ENCODE measurements at places on chromosomes 6 and 20.

DNA sequence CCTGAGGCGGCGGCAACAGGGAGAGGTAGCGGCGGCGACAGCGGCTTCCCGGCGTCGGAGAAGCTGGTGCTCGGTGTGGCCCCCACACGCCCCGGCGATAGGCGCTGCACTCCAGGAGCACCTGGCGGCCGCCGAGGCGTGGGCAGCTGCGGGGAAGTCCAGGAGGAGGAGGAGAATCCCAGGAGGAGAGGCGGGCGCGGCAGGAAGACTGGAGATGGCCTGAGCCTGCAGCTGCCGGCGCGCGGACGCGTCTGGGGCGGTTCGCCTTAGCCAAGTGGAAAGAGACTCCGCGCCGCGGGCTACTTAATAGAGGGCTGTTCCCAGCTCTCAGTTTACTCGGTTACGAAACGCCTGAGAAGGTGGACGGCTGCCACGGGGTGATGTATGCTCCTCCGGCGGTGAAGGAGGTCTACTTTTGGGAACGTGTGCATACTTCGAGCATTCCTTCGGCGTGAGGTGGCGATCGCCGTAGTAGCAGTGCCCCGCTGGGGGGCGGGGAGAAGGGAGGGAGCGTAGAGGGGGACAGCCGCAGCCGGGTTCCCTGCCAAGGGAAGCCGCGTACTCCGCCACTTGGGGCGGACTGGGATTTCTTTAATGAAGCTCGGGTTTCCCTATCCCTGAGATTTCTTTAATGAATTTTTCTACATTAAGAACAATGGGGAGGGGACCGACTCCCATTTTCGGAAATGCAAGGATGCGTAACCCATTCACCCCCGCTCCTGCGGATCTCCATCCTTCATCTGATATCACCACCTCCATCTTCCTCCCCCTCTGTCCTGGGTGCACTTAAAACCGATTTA, at the start of gene COL12A1:
TSS of gene COL12A1 (minus strand) at position 278 of the 800 bp plus-strand sequence. CDS start 3,261 bp downstream, outside the sequence.
- DNase-seq: peak; percentile 75

DNA sequence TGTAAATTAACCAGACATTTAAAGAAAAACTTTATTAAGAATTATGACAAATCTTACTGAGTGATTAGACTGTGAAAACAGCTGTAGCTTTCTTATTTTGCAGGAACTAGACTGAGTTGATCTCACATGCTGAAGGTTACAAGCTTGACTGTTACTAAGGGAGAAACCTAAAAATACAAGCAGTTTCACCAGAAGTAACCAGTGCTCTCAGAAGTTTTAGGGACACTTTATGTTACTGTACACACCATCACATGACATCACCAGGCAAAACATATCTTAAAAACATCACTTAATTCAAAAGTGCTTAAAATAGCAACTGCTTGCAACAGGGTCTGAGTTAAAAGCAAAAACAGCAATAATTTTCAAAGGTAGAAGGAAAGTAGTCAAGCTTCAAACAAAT, 5.4 kb downstream of the FBXO30 start:
- no peak for DNase-seq

DNA sequence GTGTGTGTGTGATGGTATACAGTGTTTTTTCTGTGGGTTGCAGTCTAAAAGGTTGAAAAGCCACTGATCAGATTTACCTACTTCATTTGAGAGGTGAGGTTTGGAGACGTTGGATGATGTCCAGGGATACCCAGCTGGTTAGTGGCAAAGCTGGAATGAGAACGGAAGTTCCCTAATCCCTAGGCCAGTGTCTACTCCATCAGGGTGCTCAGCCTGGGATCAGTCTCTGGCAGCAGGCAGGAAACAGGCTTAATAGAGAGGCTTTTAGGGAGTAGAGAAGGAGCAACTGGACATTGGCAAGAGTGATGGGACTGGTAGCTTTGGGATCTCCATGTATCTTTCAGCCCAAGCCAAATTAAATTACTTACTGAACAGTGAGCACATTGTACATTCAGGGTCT, 80.7 kb downstream of the C6orf52 start:
- no peak for DNase-seq

DNA sequence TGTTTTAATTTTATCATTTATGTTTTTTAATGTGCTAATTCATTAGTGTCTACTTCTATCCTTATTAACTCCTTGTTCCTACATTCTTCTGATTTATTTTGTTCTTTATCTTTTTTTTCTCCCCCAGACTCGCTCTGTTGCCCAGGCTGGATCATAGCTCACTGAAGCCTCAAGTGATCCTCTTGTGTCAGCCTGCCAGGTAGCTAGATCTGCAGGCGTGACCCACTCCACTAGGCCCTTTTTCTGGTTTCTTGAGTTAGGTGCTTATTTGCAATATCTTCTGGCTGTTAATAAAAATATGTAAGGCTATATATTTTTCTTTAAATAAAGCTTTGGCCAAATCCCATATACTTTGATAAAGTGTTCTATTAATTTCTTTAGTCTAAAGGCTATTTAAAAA, 2.8 kb downstream of the TAF11 start:
- no peak for DNase-seq

DNA sequence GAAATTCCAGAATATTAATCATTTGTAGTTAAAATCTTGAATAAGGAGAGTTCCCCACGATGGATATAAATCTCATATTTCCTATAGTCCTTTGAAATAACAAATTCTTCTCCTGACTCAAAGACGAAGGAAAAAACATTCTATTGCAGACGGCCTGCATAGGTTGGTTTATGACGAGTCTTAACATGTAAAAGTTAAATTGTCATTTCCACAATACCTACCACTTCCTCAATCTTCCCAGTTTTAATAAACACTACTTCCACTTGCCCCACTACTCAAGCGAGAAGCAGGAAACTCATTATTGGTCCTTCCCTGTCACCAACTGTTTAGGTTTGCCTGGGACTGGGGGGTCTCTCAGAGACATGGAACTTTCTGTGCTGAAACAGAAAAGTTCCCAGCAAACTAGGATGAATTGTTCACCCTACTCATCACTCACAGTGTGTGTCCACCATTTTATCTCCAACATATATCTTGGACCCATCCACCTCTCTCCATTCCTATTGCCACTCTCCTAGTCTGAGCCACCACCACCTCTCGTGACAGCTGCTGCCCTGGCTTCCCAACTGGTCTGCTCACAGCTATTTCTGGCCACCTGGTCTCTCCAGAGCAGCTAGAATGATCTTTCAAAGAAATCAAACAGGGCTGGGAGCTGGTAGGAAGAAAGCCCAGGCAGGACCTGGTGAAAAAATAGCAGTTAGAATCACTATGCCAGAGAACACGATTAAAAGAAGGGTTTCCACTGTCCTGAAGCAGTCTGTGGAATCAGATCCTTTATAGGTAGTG, 15.1 kb upstream of the ZSCAN9 start:
- no peak for DNase-seq

DNA sequence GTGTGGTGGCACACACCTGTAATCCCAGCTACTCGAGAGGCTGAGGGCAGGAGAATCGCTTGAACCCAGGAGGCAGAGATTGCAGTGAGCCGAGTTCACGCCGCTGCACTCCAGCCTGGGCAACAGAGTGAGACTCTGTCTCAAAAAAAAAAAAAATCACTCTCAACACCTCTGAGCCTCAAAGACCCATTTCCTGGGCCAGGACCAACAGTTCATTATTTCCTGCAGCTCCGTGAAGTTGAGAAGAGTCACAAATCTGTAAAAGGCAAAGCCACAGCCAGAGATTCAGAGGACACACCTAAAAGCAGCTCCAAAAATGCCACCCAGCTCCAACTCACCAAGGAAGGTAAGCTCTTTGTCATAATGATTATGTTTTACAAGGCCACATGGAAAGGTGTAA, 15.2 kb upstream of the NOP56 start:
- DNase-seq: no peak

GRCh38 chr6:946546-946945, 253.6 kb upstream of the EXOC2 start:
- no peak for DNase-seq

GRCh38 chr6:133502441-133503335, 261.5 kb downstream of the EYA4 start:
- peak; percentile 39 for DNase-seq

DNA sequence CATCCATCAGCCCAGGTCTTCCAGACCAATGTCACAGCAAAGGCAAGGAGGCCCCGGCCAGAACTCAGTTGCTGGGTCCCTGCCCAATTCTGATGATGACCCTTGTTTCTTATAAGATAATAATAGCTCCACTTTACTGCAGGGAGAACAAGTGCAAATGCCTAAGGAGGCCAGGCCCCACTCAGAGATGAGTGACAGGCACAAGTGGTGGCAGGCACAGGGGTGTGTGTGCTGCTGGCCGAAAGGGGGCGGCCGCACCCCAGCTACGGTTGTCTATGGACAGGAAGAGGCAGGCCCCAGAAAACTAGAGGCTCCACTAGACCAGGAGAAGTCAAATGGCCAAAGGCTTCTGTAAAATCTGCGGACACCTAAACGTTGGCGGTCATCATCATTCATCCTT, 28.6 kb downstream of the GNAS-AS1 start:
- DNase-seq: no peak

- no peak for DNase-seq
Observed at GRCh38 chr6:89321131-89321970, 6.3 kb upstream of the GABRR2 start.

DNA sequence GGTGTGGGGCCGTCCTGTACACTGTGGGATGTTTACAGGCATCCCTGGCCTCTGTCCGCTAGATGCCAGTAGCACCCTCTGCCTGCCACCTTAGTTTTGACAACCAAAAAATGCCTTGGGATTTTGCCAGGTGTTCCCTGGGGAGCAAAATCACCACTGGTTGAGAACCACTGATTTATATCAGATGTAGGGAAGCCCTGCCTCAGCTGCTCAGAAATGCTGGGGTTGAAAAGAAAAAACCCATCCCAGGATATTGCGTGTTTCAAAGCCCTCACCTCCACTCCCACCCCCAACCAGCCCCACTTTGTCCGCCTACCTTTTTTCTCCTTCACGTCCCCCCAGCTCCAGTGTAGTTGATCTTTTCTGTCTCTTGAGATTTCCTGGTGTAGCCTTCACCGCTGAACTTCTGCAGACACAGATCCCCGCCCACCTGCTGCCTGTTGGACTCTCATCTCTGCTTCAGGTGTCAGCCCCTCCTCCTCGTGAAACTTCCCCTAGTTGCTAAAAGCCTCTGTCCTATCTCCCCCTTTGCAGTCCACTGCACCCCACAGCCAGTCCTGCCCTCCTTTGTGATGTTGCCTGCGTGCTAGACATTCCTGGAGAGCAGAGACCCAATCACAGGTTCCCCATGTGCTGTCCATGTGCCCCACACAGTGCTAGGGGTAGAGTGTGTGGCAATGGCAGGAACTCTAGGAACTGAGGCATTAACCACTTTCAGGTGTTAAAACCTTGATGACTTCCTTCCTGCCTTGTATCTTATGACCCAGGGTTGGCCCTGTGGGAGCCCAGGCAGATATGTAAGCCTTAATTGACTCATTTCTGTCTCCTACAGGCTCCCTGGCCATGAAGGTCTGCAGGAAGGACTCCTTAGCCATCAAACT, 98.9 kb downstream of the TBC1D7 start:
- no peak for DNase-seq

- no peak for DNase-seq
Observed at GRCh38 chr20:3733119-3733995, 872 bp downstream of the HSPA12B start.
